ENCODE measurements at places on chromosomes 1 and 21.

- DNase-seq: no peak
Measured at GRCh38 chr1:4797429-4797828, 143.0 kb downstream of the AJAP1 start.

DNA sequence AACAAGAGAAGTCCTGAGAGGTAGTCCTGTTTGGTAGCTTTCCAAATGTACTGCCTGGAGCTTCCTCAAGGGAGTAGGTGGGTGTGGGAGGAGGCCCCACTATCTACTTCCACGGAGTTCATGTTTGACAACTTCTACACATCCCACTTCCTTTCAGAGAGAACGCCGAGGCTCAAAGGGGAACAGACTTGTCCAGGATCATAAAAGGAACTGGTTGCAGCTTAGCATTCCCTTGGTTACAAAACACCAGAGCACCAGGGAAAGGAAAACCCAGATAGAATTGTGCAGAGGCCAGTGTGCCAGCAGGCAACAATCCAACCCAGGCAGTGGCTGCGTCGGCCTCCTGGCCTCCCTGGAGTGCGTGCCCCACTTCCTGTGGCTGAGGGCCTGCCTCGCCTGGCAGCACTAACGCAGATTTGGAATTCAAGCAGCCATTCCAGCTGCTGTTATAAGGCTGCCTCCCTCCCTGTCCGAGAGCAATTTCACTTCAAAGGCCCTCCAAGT is 4.2 kb upstream of the RAP1GAP start:
- no peak for DNase-seq

DNA sequence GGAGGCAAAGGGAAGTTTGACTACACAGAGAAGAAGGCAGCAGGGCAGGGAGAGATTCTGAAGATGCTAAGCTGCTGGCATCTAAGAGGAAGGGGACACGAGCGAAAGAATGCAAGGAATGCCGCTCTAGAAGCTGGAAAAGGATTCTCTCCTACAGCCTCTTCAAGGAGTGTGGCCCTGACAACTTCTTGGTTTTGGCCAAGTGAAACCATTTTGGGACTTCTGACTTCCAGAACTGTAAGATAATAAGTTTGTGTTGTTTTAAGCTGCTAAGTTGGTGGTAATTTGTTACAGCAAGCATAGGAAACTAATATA is 28.5 kb downstream of the MGST3 start:
- DNase-seq: no peak

DNA sequence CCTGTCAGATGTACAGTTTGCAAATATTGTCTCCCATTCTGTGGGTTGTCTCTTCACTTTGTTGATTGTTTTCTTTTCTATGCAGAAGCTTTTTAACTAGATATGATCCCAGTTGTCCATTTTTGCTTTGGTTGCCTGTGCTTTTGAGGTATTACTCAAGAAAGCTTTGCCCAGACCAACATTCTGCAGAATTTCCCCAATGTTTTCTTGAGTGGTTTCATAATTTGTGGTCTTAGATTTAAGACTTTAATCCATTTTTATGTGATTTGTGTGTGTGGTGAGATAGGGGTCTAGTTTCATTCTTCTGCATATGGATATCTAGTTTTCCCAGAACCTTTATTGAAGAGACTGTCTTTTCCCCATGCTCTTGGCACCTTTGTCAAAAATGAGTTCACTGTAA is 116.9 kb downstream of the DUSP10 start:
- no peak for DNase-seq

DNA sequence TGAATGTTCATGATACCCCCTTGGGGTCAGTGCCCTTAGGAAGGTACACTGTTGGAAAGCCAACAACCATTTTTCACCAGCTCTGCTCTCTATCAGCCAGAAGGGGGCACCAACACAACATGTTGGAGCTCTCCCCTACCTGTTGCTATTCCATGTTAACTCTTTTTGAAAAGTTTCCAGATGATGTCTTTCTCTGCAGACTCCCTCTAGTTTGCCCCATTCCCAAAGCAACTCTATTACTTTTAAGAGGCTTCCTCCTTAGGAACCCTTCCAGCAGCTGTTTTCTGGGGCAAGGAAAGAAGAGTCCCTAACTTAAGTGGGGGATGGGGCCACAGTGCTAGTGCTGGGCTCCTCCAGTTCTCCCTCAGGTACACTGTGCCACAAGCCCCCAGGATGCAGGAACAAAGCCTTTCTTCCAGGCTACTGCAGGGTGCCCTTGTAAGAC is 22.9 kb upstream of the NDC1 start:
- peak; percentile 58 for DNase-seq

GRCh38 chr1:223621312-223621734 is 44.2 kb downstream of the CAPN8 start:
- no peak for DNase-seq

GRCh38 chr1:193479187-193479586 is 292.8 kb upstream of the B3GALT2 start:
- DNase-seq: peak; percentile 38

GRCh38 chr1:233657466-233657865 is 43.6 kb downstream of the KCNK1 start:
- DNase-seq: no peak

DNA sequence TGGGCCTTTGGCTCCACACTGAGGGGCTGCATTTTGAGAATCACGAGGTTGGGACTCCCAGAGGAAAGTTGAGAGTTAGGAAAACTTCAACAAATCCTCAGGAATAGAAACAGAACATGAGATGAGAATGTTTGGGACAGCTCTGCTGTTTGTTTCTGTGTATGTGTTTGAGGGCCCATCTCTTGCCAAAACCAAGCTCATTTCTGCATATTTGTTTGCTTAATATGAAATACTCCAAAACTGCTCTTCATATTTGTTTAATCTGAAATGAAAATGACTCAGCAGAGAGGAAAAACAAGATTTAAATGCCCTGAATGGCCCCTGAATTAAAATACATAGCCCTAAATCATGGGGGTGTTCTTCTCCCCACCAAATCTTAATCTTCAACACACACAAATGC is 78.1 kb downstream of the DDR2 start:
- DNase-seq: no peak

GRCh38 chr1:186653312-186653711 is 26.9 kb downstream of the PTGS2 start:
- DNase-seq: no peak

DNA sequence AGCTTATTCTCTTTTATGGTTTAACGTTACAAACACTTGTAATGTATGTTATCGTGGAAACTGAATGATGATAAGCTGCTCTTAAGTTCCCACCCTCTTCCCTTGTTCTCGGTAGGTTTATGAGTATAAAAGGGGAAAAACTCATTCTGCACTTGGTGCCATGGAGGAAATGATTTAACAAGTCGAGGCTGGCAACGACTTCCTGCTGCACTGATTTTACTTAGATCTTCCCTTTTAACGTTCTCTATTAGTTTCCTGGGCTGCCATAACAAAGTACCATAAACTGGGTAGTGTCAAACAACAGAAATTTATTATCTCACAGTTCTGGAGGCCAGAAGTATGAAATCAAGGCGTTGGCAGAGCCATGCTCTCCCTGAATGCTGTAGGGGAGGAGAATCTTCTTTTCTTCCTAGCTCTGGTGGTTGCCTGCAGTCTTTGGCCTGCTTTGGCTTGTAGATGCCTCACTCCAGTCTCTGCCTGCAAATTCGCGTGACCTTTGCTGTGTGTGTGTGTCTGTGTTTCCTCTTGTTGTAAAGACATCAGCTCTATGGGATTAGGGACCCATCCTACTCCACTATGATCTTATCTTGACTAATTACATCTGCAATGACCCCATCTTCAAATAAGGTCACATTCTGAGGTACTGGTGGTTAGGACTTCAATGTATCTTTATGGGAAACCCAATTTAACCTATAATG is 26.3 kb downstream of the HUNK start:
- DNase-seq: no peak

- no peak for DNase-seq
Measured at GRCh38 chr1:204680461-204680860, 5.1 kb downstream of the LRRN2 start.

DNA sequence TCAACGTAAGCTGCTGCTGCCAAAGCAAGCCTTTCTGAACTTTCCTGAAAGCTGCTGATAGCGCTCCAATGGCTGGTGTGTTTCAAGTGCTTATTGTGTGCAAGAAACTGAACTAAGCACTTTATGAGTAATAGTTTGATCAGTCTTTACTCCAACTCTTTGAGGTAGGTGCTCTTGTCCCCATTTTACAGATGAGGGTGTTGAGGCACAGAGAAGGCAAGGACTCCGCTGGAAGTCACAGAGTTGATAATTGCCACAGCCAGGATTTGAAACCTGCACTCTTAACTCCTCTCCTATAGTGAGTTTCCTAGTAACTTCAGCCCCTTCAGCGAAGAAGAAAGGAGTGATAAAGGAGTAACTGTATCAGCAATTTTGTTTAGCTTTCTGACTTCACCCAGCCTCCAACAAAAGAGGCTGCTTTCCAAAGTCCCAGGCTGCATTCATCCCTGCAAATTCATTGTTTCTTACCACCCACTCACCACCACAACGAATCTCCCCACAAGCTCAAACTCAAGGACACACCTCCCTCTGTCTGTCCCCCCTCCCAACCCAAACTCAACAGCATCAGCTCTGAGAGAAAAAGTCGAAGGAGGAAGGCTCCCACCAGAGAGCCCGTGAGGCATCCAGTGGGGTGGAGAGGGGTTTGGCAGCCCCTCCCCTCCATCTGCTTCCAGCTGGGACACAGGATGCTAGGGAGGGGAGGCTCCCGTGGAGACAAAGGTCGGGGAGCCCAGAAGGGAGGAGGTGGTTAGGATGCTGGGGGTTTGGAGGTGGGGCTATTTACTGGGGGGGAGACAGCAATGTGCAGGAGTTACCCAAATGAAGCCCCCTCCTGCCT is 139.6 kb downstream of the NAV1 start:
- DNase-seq: no peak
